NCI-H2029 treated with DMSO at 0.1 percent for 48 hours (cell line): ENCODE measurements at places on chromosomes 4 and X.

DNA sequence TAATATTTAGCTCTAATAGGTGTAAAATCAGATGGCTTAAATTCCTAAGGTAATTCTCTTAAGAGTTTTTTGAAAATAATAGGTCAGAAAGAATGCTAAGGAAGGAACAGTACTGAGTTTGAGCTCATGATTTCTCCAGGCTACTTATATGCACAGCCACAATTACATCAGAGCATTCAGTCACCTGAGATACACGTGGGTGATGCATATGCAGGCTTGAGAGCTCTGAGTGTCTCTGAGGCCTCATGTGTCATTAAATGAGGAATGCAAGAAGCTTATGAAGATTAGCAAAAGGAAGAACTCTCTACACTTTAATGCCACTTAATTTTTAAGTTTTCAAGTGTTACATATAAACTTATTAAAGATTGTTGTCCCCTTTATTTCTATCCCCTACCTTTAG lies 124.0 kb upstream of the STIM2 start:
- no peak for DNase-seq

DNA sequence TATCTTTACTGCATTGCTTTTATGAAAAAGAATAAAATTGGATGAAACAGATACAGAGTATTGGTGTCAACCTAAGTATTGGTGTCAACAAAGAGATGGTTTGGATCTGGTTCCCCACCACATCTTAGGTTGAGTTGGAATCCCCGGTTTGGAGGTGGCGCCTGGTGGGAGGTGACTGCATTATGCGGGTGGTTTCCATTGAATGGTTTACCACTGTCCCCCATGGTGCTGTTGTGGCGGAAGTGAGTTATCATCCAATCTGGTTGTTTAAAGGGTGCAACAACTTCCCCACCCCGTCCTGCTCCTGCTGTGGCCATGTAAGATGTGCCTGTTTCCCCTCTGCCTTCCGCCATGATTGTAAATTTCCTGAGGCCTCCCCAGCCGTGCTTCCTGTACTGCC lies 52.8 kb upstream of the CD99 start:
- DNase-seq, result no peak

DNA sequence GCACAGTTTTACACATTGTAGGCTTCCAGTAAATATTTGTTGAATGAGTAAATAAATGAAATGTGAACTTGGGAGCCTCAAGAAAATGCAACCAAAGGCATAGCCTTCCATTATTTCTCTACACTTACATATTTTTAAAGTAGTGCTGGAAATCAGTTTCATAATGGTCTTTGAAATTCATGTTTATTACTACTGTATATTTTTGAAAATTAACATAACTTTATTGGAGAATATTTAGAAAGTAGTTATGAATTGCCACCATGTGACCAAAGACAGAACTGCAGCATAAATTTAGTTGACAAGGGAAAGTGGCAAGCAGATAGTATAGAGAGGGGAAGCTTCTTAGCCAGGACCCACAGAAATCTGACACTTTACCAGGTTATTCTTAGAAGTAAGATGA lies 6.4 kb downstream of the TCEAL8 start:
- DNase-seq, result peak; percentile 8

- DNase-seq, result no peak
Measured at GRCh38 chrX:103560256-103560655, 25.1 kb upstream of the TCEAL4 start.

DNA sequence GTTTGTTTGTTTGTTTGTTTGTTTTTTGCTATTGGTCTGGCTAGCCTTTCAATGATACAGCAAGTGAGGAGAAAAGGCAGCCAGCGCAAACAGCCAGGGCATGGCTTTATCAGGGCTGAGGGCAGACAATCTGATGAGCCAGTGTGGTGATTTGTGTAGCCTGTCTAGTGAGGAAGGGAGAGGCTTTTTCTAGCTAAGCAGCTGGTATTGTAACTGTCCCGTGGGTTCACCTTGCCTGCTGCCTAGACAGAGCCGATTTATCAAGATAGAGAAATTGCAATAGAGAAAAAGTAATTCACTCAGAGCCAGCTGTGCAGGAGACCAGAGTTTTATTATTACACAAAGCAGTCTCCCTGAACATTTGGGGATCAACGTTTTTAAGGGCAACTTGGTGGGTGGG lies 28.2 kb upstream of the SHROOM4 start:
- no peak for DNase-seq

GRCh38 chr4:101081695-101082369 lies 265.5 kb downstream of the PPP3CA start:
- DNase-seq, result peak; percentile 71

- no peak for DNase-seq
Measured at GRCh38 chr4:165450871-165451270, 72.1 kb downstream of the CPE start.

- DNase-seq, result no peak
Measured at GRCh38 chr4:174537634-174538033, 15.3 kb upstream of the HPGD start.

DNA sequence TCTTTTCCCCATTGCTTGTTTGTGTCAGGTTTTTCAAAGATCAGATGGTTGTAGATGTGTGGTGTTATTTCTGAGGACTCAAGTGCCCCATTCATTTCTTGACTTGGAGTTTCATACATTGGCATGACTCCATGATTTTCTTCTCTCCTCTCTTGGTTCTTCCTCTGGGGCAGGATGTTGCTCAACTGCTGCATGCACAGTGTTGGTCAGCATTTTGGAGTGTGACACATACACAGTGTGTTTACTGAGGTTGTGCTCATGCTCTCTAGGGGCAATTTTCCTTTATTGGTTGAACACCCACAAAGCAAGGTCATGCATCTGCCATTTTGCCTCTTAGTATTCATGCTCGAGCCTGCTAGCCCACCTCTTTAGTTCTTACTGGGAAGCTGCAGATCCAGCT lies 1993.8 kb downstream of the ARAP2 start:
- DNase-seq, result no peak

GRCh38 chr4:187235456-187236170 lies 512.0 kb upstream of the FAT1 start:
- no peak for DNase-seq

DNA sequence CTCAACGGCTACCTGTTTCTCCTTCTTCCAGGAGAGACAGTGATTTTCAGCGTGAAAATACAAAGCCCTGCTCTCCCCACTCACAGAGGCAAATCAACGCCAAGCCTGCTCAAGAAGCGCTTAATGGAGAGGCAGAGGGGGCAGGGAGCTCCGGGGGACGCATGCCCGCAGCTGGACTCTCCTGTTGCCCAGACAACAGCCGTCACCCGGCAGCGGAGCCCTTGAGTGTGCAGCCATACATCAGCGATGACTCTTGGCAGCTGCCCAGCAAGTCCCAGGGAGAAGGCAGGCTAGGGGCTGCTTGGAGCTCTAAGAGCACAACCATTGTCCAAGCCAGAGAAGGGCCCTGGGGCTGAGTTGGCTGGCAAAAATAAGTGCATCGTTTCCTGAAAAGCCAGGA lies 71.0 kb upstream of the AFAP1 start:
- peak; percentile 93 for DNase-seq

GRCh38 chrX:112840382-112841113 lies at the start of gene AMOT:
Gene AMOT (minus strand): TSS chrX:112840831. CDS start chrX:112823126, 17,705 bp downstream.
- DNase-seq, result no peak
